ENCODE measurements at places on chromosomes 6 and 20.
A peak's percentile ranks its signal among the peaks of the same experiment; 100 is the strongest.

GRCh38 chr6:148521586-148521985 lies 178.9 kb downstream of the SASH1 start:
- DNase-seq: no peak

DNA sequence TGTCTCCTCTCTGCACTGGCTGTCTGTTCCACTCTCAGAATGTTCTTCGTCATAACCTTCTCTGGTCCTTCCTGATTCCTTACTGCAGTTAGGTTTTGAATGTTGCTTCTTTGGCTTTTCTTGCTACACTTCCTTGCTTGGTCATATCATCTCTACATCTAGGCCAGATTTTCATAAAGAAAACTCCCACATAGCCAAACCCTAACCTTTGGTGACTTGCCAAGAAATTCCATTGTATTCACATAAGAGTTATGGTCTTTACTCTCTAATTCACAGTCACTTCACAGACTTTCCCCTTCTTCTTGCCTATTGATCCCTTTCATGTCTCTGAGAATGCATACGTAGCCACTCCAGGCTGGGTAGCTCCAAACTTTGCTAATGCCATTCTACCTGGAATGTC lies 41.9 kb upstream of the SIM1 start:
- no peak for DNase-seq

DNA sequence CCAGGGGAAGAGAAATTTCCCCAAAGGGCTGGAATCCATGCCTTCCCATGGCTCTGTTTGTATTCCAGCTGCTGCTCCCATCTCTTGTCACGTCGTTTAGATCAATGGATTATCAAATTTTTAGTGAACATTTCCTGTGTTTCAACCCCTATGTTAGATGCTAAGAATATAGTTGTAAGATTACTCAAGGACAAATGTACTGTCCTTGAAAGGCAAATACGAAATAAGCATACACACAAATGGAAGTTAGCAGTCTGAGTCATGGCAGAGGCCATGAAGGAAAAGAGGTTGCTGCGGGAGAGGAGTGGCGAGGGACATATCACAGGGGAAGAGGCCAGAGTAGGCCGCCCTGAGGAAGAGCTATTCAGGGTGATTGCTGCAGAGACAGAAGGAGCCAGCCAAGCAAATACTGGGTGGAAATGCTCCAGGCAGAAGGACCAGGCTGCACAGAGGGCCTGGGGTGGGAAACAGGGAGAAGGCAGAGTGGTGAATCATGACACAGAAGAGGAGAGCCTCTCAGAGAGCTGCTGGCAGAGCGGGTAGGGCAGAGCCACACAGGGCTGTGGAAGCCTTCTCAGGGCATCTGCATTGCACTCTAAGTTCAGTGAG lies 219.2 kb upstream of the LRFN2 start:
- DNase-seq: no peak

DNA sequence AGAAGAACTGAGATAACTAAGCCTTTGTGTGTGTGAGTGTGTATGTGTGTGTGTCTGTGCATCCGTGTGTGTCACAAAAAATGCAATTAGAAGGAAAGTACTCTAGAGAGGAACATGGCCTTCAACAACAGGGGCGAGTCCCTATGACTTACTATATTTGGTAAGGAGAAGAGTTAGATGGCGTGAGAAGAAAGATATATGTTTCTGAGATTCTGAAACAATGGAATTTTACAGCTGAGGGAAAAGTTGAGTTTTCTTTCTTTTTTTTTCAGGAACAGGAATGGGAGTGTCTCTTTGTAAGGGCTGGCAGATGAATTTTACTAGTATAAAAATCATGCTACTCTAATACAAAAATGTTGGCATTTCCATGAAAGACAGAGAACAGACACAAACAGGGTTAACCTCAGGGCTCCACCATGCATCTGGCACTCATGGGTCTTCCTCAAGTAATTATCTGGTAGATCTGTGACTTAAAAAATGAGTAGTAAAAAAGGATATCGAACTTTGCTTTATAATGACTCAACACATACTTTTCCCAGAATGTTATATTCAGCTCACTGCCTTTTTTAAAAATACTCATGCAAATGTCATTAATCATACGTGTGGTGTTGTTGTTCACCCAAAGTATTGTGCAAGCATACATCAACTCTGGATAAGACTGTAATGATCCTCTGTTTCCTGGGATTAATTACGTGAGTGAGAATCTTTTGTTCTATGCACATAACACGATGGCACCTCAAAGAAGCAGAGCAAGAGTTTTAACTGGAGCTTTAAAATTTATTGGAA lies 12.8 kb upstream of the SASH1 start:
- no peak for DNase-seq

DNA sequence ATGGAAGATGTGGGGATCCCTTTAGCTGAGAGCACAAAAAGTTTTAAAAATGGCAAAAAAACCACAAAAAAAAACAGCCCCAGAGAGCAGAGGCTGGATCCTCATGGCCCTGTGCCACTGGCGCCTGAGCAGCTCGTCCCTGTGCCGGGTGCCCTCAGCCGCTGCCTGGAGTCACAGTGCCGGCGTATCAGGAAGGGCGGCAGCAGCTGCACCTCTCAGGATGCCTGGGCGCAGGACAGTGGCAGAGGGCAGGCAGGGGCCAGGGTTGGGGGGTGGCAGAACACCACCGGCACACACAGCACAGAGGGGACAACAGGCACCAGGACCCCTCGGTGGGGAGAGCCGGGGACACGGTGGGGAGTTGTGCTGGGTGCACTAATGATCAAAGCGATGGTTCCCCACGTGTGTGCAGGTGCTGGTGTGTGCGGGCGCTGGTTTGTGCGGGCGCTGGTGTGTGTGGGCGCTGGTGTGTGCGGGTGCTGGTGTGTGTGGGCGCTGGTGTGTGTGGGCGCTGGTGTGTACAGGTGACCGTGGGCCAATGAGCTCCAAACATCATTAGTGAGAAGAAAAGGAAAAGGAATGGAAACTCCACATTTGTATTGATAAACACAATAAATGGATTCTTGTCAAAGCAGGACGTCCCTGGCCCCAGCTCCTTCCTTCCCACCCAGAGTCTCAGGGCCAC lies 1.5 kb upstream of the FRMD1 start:
- DNase-seq: no peak

- DNase-seq: no peak
These were observed 54.1 kb downstream of the CDS2 start for GRCh38 chr20:5180933-5181332.

DNA sequence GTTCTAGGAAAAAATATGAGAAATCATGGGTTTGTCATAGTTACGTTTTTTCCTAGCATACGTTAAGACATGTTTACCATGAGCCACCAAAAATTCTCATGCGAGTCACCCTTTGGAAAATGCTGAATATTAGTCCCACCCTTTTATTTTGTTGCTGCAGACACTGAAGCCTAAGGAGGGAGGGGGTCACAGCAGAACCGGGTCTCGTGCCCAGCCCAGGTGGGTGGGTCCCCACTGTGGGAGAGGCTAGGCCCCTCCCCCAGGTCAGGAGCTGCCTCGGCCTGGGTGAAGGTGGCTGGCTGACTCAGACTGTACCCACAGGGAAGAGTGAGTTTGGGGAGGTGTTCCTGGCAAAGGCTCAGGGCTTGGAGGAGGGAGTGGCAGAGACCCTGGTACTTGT lies 26.2 kb upstream of the SRF start:
- DNase-seq: no peak

GRCh38 chr6:36519352-36519751 lies 27.9 kb downstream of the STK38 start:
- no peak for DNase-seq

GRCh38 chr6:156777577-156778453 lies 637 bp downstream of the ARID1B start:
- DNase-seq: peak; percentile 71

GRCh38 chr6:122422614-122423267 lies 23.3 kb downstream of the HSF2 start:
- DNase-seq: no peak

DNA sequence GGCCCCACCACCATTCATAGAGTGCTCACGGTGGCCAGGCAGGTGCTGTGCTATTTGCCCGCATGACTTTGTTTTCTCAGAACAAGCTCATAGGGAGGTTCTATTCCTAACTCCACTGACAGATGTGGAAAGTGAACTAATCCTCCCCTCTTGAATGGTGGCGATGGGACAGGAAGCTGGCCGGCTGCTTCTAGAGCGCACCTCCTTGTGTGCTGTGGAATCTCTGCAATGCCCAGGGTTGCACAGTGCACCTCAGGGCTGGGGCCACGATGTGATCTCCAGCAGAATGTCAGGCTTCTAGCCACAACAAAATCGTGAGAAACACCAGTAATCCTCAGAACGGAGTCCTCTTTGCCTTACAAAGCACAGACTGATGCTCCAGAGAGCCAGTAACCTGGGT lies 53.8 kb upstream of the SLC22A23 start:
- DNase-seq: no peak
